ENCODE measurements at places on chromosomes 4 and X. TPM values are rescaled to one million over a fixed set of nuclear protein-coding genes. Genes with fewer than 3 reads are reported as not detected.

AGTR2 gene
- total RNA-seq = not detected

IL3RA gene
- 0.88 TPM for total RNA-seq

PRKG2 gene
- 0.88 TPM for total RNA-seq

GRCh38 chr4:175371091-175371490, 441.0 kb downstream of the GPM6A start:
- no peak for DNase-seq

DNA sequence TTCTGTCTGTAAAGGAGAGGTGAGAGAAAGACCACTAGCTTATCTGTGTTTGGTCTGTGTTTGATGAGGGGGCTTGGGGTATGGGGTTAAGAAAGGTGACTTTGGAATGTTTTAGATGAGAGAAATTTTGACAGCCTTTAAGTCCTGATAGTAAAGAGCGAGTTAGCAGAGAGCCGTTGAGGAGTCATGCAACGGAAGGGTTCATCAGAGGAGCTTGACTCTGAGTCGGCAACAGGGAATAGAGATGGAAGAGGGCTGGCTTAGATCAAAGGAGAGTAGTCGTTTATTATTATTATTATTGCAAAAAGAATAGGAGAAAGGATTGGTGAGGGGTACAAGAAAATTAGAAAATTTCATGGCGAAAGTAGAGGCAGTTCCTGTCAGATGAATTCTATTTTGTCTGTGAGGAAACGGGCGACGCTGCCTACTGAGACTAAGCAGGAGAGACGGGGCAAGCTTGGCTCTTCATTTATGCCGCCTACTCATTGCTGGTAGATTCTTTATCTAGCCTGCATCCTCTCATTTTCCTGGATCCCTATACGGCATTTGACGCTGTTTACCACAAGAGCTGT, 473 bp upstream of the VAMP7 start:
- DNase-seq = no peak

- no peak for DNase-seq
These were observed 5.7 kb downstream of the TRIM75 start for GRCh38 chr4:165059386-165059785.

- no peak for DNase-seq
These were observed 430.1 kb downstream of the GABRG1 start for GRCh38 chr4:45693746-45694145.
